Activated naive CD8-positive, alpha-beta T cell treated with anti-CD3 and anti-CD28 coated beads for 36 hours (primary cell): ENCODE measurements at places on chromosomes 5 and 9. TPM values are rescaled to one million over a fixed set of nuclear protein-coding genes. Genes with fewer than 3 reads are reported as not detected.

The ARHGEF39 gene
- total RNA-seq, result 18.7 TPM

The MYOT gene
- not detected for total RNA-seq

The CDH9 gene
- total RNA-seq, result not detected

The PHF24 gene
- total RNA-seq, result 0.30 TPM
